ENCODE measurements at places on chromosomes 7 and 10.
A peak's percentile ranks its signal among the peaks of the same experiment; 100 is the strongest.

- no peak overlapping the region for H3K4me3 ChIP-seq
- no peaks in the 10 kb centered on the region for H3K4me1 ChIP-seq
- no peaks in the 10 kb centered on the region for H3K36me3 ChIP-seq
Measured at GRCh38 chr10:11448545-11449244, 162.8 kb downstream of the USP6NL start.

DNA sequence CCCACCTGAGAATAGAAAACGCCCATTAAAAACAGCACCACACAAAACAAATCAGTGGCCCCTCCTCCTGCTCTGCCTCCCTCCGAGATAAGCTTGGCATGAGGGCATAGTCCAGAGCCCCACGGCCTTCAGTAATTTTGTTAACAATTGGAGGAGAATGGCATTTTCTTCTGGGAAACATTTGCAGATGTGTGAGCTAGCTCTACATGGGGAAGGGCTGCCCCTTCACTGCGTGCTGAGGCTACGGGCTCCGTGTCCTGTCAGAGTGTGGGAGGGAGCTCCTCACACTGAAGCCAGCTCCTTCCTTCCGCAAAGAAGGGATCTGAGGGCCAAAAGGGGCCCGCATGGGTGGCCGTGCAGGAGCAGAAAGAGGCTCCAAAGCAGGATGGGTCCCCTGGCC lies 15.2 kb downstream of the GRK5 start:
- H3K27ac ChIP-seq = no peak overlapping the region
- no peaks in the 10 kb centered on the region for H3K4me1 ChIP-seq
- no peak for DNase-seq
- no peaks in the 10 kb centered on the region for H3K36me3 ChIP-seq

DNA sequence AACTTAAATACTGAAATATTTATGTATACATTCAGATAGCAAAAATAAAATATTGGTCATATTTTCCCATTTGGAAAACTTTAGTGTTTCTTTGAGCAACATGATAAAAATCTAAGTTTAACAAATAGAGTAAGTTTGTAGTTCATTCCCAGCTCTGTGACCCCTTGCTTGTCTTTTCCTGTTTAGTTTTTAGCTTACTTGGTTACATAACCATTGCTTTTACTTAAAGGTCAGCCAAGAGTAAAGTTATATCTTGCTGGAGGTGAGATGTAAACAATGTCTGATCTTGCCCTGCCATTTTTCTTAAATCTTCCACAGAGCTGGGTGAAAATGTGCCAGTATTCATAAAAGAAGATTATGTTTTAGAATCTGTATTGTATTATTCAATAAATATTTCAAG lies 46.7 kb upstream of the MDFIC start:
- no peaks in the 10 kb centered on the region for H3K27me3 ChIP-seq
- no peak overlapping the region for H3K27ac ChIP-seq
- no peak overlapping the region for H3K4me3 ChIP-seq
- no peaks in the 10 kb centered on the region for H3K36me3 ChIP-seq
- no peak for DNase-seq
- H3K4me1 ChIP-seq = no peaks in the 10 kb centered on the region

DNA sequence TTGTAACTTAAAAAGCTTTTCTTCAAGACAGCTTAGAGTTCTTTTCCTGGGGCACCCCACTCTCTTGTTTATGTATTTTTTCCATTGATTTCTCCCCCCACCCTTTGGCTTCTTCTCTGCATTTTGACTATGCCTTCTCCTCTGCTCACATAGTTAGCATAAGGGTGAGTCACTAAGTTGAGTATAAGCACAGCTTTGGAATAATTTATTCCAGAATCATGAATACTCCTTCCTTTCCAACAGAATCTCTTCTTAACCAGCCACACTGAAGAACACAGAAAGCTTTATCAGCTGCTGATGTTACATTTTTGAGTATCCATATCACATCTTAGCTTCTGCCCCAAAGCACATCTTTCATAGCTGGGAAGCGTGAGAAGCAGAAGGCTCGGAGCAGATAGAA lies 449.5 kb upstream of the MKI67 start:
- no peak overlapping the region for H3K27ac ChIP-seq
- H3K4me1 ChIP-seq = no peaks in the 10 kb centered on the region
- no peaks in the 10 kb centered on the region for H3K27me3 ChIP-seq
- H3K36me3 ChIP-seq = no peaks in the 10 kb centered on the region
- no peak overlapping the region for H3K4me3 ChIP-seq

GRCh38 chr10:44961931-44962750 lies 2.5 kb downstream of the RASSF4 start:
- H3K27ac ChIP-seq = no peak overlapping the region
- no peaks in the 10 kb centered on the region for H3K36me3 ChIP-seq
- H3K4me3 ChIP-seq = no peak overlapping the region
- no peak for DNase-seq
- H3K4me1 ChIP-seq = peaks cover 17% of the 10 kb centered on the region
- H3K27me3 ChIP-seq = no peaks in the 10 kb centered on the region

DNA sequence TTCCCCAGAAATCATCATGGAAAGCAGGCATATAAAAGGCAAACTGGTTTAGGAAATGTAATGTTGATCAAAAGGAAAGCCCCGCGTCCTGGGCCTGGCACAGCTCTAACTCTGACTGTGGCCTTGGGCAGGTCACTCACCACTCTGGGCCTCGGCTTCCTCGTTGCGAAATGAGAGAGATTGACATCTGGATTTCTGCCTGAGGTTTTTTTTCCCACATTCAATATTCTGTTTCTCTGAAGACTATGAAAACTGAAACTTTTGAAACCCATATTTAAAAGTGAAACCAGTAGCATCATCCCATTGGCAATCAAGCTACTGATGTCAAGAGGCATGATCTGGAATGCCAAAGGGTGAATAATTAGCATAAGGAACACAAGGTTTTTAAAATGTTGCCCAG lies 369.7 kb upstream of the NPVF start:
- DNase-seq = no peak
- H3K36me3 ChIP-seq = no peaks in the 10 kb centered on the region
- peaks cover 5% of the 10 kb centered on the region for H3K27me3 ChIP-seq
- no peak overlapping the region for H3K27ac ChIP-seq
- no peaks in the 10 kb centered on the region for H3K4me1 ChIP-seq

- H3K27ac ChIP-seq = no peak overlapping the region
- no peak overlapping the region for H3K4me3 ChIP-seq
- peaks cover 7% of the 10 kb centered on the region for H3K27me3 ChIP-seq
- DNase-seq = no peak
- peaks cover 5% of the 10 kb centered on the region for H3K4me1 ChIP-seq
Measured at GRCh38 chr7:94059746-94060145, 55.6 kb upstream of the BET1 start.

DNA sequence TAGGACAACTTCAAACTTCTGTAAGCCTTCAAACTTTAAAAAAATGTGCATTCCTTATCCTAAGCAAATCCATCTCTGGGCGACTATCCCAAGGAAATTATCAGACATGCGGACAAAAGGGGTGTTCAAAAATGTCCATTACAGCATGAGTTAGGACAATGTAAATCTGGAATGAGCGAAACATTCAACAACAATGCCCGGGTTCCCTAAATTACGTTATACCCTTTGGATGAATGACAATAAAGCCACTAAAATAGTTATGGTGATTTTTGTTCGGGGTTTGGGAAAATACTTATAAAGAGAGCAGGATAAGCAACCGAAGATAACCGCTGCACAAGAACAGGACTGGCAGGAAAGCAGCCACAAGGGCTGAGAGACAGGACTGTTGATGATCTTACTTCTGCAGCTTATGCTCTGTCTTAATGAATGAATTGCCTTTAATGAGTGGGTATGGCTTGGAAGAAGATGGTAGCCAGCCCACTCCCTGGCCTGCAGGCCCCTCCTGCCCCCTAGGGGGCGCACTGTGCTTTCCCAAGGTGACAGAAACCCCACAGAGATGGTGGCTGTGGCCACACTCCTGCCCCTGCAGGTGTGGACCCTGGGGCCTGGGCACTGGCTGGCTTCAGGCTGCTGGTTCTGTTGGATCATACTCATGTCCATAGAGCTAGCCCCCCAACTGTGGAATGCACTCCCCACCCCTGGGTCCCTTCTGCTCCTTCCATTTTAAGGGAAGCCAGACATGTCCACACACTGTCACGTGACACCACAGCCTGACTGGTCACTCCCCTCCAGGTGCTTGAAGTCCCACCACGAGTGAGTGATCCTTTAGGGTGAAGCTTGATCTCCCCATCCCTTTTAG lies 45.0 kb downstream of the ZCCHC24 start:
- H3K27me3 ChIP-seq = no peaks in the 10 kb centered on the region
- H3K4me1 ChIP-seq = no peaks in the 10 kb centered on the region
- no peaks in the 10 kb centered on the region for H3K36me3 ChIP-seq
- no peak overlapping the region for H3K27ac ChIP-seq
- peak; percentile 14 for DNase-seq

Data from effector memory CD4-positive, alpha-beta T cell (primary cell).